ENCODE measurements at places on chromosomes 3 and 15.

GRCh38 chr3:168722091-168722490, 626.4 kb upstream of the GOLIM4 start:
- DNase-seq, result no peak

DNA sequence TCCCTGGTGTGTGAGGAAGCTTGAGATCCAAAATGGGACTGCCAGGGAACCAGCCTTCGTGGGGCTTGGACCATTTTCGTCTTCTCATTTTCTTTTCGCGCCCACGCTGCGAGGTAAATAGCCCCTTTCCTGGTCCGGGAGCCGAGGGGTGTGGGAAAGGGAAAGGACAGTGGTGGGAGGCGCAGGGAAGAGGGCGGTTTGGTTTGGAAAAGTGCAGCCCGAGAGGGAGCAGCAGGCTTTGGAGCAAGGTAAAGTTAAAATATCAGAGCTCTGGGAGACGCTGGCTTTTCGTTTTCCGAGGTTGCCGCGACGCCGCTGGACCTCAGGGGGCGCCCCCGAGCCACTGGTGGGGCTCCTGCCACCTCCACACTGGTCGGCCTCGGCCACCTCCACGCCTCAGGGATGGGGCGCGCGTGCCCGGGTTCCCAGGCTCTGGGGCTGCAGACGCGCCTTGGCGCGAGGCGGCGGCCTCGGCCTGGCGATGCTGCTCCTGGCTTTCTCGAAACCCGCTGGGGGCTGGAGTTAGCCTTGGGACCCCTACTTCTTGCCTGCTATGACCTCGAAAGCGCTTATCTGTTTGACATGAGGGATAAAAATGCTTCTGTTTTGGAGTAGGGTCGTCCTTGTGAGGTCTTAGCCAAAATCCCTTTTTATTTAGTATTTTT, 3.2 kb downstream of the PTPRG start:
- no peak for DNase-seq

- DNase-seq, result no peak
Measured at GRCh38 chr3:60931452-60931851, 319.8 kb downstream of the FHIT start.

DNA sequence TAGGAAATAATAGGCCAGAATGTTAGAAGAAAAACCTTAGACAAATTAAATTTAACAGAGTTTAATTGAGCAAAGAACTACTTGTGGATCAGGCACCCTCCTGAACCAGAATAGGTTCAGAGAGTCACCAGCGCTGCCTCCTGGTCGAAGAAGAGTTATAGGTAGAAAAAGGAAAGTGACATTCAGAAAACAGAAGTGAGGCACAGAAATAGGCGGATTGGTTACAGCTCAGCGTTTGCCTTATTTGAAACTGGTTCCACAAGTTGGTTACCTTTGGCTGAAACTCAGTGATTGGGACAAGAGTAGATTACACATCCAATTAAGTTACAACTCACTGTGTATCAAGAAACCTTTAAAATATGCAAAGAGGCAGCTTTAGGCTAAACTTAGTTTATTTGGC, 4.4 kb downstream of the AADAC start:
- DNase-seq, result no peak

- DNase-seq, result no peak
Measured at GRCh38 chr15:78800189-78800588, 11.1 kb downstream of the ADAMTS7 start.

DNA sequence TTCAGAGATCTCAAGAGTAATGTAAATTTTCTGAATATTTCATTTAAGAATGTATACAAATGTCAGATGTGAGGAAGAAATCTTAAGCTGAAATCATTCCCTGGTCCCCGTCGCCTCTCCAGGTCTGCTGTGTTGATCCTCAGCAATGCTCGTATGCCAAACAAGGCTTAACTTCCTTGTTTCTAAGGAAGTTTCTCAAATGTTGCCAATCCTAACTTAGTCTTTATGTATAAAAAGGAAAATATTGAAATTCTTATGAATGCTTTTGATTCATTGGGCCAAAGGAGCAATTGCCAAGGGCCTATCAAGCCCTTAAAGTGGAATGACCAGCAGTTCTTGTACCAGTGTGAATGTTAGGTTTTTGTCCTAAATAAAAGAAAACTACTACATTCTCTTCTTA, 507.7 kb upstream of the SEMA6D start:
- DNase-seq, result no peak
